ENCODE measurements at places on chromosomes 7 and 10. TPM values are rescaled to one million over a fixed set of nuclear protein-coding genes. Genes with fewer than 3 reads are reported as not detected.

Gene ADAM22
- 4.4 TPM for total RNA-seq

GRCh38 chr10:15353471-15354017, 17.5 kb downstream of the FAM171A1 start:
- H3K27ac ChIP-seq, result no peak overlapping the region
- no peaks in the 10 kb centered on the region for H3K36me3 ChIP-seq
- H3K4me3 ChIP-seq, result no peak overlapping the region
- H3K27me3 ChIP-seq, result no peaks in the 10 kb centered on the region
- no peaks in the 10 kb centered on the region for H3K4me1 ChIP-seq

- no peaks in the 10 kb centered on the region for H3K4me1 ChIP-seq
- no peak overlapping the region for H3K27ac ChIP-seq
- no peak for DNase-seq
These were observed 10.7 kb upstream of the SLC16A9 start for GRCh38 chr10:59720377-59720776.

Gene NPSR1
- not detected for total RNA-seq

Gene CNNM1
- 53.8 TPM for total RNA-seq

GRCh38 chr7:109131141-109131540, 561.5 kb downstream of the DNAJB9 start:
- H3K27me3 ChIP-seq, result no peaks in the 10 kb centered on the region
- H3K4me3 ChIP-seq, result no peak overlapping the region
- no peaks in the 10 kb centered on the region for H3K36me3 ChIP-seq
- no peak for DNase-seq

Gene NPC1L1
- total RNA-seq, result 0.55 TPM

Gene PSD
- 22.7 TPM for total RNA-seq

Gene MRLN
- total RNA-seq, result not detected

Measured in testis (tissue), 5 donors.